ENCODE measurements at places on chromosomes 5 and 9.
A peak's percentile ranks its signal among the peaks of the same experiment; 100 is the strongest.

DNA sequence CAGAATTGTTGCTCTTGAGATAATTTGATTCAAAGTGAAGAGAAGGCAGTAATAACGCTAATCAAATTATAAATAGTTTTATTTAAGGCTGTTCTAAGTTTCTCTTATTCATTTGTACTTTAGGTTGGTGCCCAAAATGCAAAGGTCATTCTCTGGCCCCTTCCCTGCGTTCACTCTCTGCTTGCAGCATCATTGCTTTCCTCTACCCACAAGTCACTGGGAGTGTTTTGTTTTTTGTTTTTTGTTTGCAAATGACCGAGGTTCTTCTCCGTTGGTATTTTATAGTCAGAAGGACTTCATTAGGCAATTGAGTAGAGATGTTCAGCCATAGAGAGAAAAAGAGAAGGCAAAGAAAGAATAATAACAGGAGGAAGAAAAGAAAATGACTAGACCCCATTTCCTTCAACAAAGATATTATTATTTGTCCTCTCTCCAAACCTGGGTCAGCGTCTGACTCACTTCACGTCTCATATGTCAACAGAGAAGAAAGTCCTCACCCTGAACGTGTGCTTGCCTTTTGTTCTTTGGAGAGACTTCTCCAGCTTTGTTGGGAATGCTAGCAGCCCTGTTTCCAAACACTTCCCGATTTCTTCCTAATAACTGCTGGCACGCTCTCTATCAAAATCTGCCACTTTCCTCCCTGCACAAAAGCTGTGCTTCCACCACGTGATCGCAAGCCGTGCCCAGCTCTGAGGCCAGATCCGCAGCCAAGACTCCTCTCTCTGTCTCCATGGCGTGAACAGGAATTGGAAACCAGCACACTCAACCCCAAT lies 119.8 kb downstream of the EBF1 start:
- DNase-seq, result no peak

DNA sequence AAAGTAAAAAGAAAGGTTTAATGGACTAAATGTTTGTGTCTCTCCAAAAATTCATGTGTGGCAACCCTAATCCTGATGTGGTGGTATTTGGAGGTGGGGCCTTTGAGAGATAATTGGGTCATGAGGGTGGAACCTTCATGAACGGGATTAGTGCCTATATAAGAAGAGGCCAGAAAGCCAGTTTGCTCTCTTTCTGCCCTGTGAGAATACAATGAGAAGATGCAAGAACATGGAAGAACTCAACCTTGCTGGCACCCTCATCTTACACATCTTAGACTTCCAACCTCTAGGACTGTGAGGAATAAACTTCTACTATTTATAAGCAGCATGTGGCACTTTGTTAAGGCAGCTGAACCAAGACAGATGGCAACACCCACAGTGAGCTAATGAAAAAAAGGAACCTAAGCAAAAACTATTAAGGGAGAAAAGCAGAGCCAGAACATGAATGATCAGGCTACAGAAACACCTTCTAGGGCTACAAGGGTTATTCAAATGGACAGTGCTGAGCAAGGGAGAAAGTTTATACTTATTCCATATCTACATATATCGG lies 159.5 kb downstream of the PLK2 start:
- no peak for DNase-seq

- no peak for DNase-seq
These were observed 5.8 kb upstream of the NDST1 start for GRCh38 chr5:150502106-150502505.

GRCh38 chr5:102654559-102655349 lies 100.4 kb upstream of the PAM start:
- no peak for DNase-seq

- DNase-seq, result peak; percentile 78
These were observed 74.2 kb downstream of the NTNG2 start for GRCh38 chr9:132235894-132236661.

- no peak for DNase-seq
These were observed 299.8 kb downstream of the TLE1 start for GRCh38 chr9:81389569-81389993.

DNA sequence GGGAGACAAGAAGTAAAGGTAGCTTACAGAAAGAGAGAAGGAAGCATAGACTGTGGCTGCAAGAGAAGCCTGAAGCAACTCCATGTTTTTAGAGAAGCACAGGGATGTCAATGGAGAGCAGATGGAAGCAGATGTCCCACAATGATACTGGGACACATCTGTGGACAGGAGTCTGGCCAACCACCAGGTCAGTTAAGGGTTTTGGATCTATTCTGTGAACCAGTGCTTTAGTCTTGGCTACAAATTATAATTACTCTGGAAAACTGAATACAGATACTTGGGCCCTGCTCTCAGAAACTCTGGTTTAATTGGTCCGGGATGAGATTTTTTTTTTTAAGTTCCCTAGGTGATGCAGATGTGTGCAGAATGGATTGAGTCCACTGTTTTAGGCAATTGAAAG lies 592.8 kb downstream of the CSNK1G3 start:
- no peak for DNase-seq

- no peak for DNase-seq
These were observed 14.8 kb downstream of the BARHL1 start for GRCh38 chr9:132597073-132597775.

- no peak for DNase-seq
These were observed 25.1 kb downstream of the ARHGAP26 start for GRCh38 chr5:142795251-142795650.

GRCh38 chr5:132269635-132270334 lies 12.3 kb downstream of the PDLIM4 start:
- DNase-seq, result no peak
